Smooth muscle cell of the pulmonary artery (primary cell): ENCODE measurements at places on chromosomes 2 and 18. TPM values are rescaled to one million over a fixed set of nuclear protein-coding genes. Genes with fewer than 3 reads are reported as not detected.

The FN1 gene
- total RNA-seq, result 31,457 and 31,461 TPM in 2 replicates

The CIB4 gene
- total RNA-seq, result not detected in 2 replicates

The CYP27A1 gene
- 6.8 and 13.7 TPM in 2 replicates for total RNA-seq

The VSNL1 gene
- 0.66 and 0.72 TPM in 2 replicates for total RNA-seq

The SOX11 gene
- total RNA-seq, result 0.03 and 0.52 TPM in 2 replicates

The RAD51AP2 gene
- total RNA-seq, result 0.03 TPM in 1 of 2 replicates, not detected in the other

The RUFY4 gene
- not detected in 2 replicates for total RNA-seq

The ACTG2 gene
- total RNA-seq, result 32.7 and 43.4 TPM in 2 replicates

The GAREM2 gene
- total RNA-seq, result 1.7 and 2.4 TPM in 2 replicates

The LPIN1 gene
- total RNA-seq, result 37.4 and 53.6 TPM in 2 replicates

The WDFY1 gene
- 149 and 193 TPM in 2 replicates for total RNA-seq

The MC4R gene
- total RNA-seq, result not detected in 2 replicates

The ADD2 gene
- not detected in 2 replicates for total RNA-seq

The GDF7 gene
- 0.63 and 1.0 TPM in 2 replicates for total RNA-seq

The KCNG2 gene
- total RNA-seq, result not detected in 2 replicates

The SCN9A gene
- total RNA-seq, result 13.7 and 23.8 TPM in 2 replicates

The TGIF1 gene
- total RNA-seq, result 119 and 181 TPM in 2 replicates

The TPO gene
- total RNA-seq, result not detected in 2 replicates

The TGFA gene
- 0.13 and 2.8 TPM in 2 replicates for total RNA-seq

The ECEL1 gene
- 0.52 TPM in 1 of 2 replicates, not detected in the other for total RNA-seq

The INHBB gene
- 0.03 and 0.52 TPM in 2 replicates for total RNA-seq

The STEAP3 gene
- 18.4 and 19.9 TPM in 2 replicates for total RNA-seq

The ASXL3 gene
- total RNA-seq, result under 0.01 and 0.78 TPM in 2 replicates

The CLEC4F gene
- not detected in 2 replicates for total RNA-seq

The OR6B2 gene
- not detected in 2 replicates for total RNA-seq

The NDC80 gene
- total RNA-seq, result 2.4 and 6.8 TPM in 2 replicates

The AFF3 gene
- 3.4 and 7.5 TPM in 2 replicates for total RNA-seq

The LRATD1 gene
- 0.07 and 0.13 TPM in 2 replicates for total RNA-seq

The TUBB8B gene
- not detected in 2 replicates for total RNA-seq

The RGPD4 gene
- under 0.01 TPM in 1 of 2 replicates, not detected in the other for total RNA-seq

The LAMA1 gene
- 5.4 and 92.5 TPM in 2 replicates for total RNA-seq

The NDUFS1 gene
- total RNA-seq, result 118 and 126 TPM in 2 replicates

The POTEC gene
- total RNA-seq, result under 0.01 TPM in 2 replicates

The CHRNG gene
- not detected in 2 replicates for total RNA-seq

The DES gene
- total RNA-seq, result 1.1 and 3.0 TPM in 2 replicates

The MRO gene
- 0.07 and 0.20 TPM in 2 replicates for total RNA-seq

The ZNF519 gene
- total RNA-seq, result 1.9 and 2.3 TPM in 2 replicates

The CROCC2 gene
- 0.13 TPM in 1 of 2 replicates, not detected in the other for total RNA-seq

The DSG1 gene
- total RNA-seq, result not detected in 2 replicates

The GREB1L gene
- total RNA-seq, result 0.85 and 1.0 TPM in 2 replicates

The CENPA gene
- total RNA-seq, result 1.5 and 2.7 TPM in 2 replicates

The ACKR3 gene
- total RNA-seq, result 1.2 and 9.2 TPM in 2 replicates

The DTNA gene
- total RNA-seq, result 7.8 and 43.9 TPM in 2 replicates

The HMSD gene
- 0.33 TPM in 1 of 2 replicates, not detected in the other for total RNA-seq

The FBLN7 gene
- total RNA-seq, result 7.5 and 17.7 TPM in 2 replicates

The AMER3 gene
- total RNA-seq, result not detected in 2 replicates

The MROH2A gene
- not detected in 2 replicates for total RNA-seq

The RBKS gene
- total RNA-seq, result 0.59 and 1.2 TPM in 2 replicates

The NT5DC4 gene
- total RNA-seq, result 0.33 TPM in 1 of 2 replicates, not detected in the other

The NPAS2 gene
- 11.7 and 27.7 TPM in 2 replicates for total RNA-seq

The LIMS2 gene
- total RNA-seq, result 8.3 and 8.8 TPM in 2 replicates

The TMEM17 gene
- 1.8 and 2.6 TPM in 2 replicates for total RNA-seq

The NEMP2 gene
- total RNA-seq, result 2.1 and 3.7 TPM in 2 replicates

The CCDC68 gene
- 4.4 and 15.1 TPM in 2 replicates for total RNA-seq

The TFCP2L1 gene
- under 0.01 TPM in 1 of 2 replicates, not detected in the other for total RNA-seq

The PDE11A gene
- 0.20 and 0.50 TPM in 2 replicates for total RNA-seq

The OSGEPL1 gene
- 6.5 and 7.0 TPM in 2 replicates for total RNA-seq

The TUBA3E gene
- total RNA-seq, result not detected in 2 replicates

The MAP2 gene
- 10.7 and 20.1 TPM in 2 replicates for total RNA-seq
